NCI-H82 (cell line): ENCODE measurements at places on chromosomes 3 and 15.

DNA sequence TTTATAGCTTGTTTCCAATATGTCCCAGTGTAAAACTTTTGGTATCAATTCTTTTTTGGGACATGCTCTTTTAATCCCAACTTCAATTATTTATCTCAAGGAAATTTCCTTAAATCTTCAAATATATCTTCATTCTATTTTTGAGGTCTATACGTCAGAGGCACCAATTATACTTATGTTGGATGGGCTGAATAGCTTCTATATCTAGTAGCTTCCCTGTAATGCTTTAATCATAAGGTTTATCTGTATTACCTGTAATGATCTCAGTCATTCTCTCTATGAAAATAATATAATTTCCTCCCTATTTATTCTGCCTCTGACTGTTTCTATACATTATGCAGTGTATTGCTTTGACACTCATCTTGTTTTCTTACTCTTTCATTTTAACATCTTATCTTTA lies 29.9 kb upstream of the MCCC1 start:
- DNase-seq: no peak

GRCh38 chr15:72195101-72195511 lies 2.5 kb downstream of the GRAMD2A start:
- DNase-seq: peak; percentile 36

DNA sequence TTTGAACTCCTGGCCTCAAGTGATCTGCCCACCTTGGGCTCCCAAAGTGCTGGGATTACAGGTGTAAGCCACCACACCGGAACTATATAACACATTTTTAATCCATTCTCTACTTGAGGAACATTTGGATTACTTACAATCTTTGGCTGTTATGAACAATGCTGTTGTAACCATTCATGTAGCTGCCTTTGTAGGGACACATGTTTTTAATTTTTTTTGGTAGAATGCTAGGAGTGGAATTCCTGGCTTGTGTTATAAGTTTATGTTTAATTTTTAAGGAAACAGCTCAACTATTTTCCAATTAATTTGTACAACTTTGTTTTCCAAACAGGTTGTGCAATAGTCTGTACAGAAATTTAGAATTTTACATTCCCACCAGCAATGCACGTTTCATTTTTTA lies 51.7 kb downstream of the GPR149 start:
- DNase-seq: no peak

- no peak for DNase-seq
These were observed 13.0 kb downstream of the TBC1D2B start for GRCh38 chr15:78064544-78064943.

DNA sequence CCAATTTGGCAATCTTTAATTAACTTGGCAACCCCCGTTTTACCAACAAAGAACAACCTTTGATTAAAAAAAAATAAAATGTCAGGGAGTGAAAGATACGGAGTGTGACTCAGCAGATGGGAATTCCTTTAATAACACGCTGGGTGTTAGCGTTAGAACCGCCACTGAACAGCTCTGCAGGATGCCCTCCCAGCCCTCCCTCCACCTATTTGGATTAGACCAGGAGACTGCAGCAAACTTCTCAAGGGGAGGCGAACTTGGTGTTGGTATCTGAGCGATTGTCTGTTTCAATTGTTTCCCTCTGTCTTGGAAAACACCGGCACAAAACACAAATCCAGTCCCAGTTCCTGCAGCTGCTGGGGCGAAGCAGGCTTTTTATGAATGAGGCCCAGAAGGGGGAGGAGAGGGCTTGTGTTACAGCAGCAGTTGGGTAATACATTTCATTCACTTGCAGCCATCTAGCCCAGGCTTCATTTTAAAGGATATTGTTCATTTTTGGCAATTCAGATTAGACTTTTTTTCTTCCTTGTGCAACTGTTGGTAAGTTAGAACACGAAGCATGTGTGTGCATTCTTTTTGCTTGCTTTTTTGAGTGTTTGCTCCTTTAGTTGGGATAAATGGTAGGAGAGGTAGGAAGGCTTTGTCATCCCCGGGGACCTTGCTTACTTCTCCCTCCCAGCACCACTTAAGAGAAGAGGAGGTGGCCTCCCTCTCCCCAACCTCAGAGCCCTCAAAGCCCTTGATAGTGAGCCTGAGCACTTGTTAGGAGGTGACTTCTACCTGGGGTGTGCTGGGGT lies 152.3 kb downstream of the IGF1R start:
- DNase-seq: peak; percentile 81

DNA sequence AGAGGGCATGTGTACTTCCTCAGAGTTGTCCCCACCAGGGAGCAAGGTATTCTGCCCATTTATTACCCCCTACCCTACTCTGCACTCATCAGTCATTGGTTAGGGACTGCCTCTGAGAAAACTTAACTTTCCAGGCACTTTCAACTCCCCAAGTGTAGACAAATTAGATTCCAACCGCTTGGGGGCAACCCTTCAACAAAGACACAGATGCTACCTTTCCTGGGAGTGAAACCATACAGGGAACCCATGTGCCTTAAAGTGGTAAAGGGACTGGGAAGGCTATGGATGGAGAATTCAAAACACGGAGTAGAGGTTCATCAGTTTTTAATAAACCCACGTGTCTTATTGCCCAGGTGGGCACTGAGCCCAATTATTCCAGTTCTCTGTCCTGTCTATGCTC lies 19.4 kb upstream of the UBE2E2 start:
- peak; percentile 77 for DNase-seq

DNA sequence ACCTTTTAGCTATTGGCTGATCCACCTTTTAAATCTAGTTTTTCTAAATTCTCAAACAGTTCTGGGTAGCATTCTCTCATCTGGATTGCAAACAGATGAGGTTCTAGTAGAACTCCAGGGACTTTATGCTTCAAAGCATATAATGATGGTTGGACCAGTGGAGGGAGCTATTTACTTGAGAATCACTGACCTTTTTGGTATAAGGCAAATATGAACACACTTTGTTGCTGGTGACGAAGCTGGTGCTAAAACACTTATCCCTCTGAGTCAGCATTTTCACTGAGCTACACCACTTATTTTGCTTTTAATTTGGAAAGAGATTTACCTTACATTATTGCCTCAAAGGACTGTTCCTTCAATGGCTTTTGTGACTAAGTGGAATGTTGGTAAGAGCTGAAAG lies 58.6 kb upstream of the SLITRK3 start:
- peak; percentile 78 for DNase-seq

GRCh38 chr3:176914764-176915163 lies 282.5 kb downstream of the TBL1XR1 start:
- DNase-seq: no peak

DNA sequence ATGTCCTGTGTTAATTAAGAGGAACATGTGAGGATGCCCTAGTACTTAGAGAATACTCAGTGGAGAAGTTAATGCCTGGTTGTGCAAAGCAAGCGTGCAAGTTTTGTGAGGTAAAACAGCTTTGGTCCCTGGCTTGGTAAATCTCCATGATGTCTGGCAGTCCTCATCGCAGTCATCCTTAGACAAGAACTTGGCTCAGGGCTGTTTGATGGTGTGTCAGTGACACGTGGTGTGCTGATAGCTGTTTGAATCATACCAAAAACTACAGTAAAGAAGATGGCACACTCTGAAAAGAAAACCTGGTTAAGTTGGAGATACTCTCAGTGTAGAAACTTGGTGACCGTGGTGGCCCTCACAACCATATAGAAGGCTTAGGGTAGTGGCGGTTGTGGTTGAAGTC lies 361.7 kb downstream of the FEZF2 start:
- DNase-seq: no peak

GRCh38 chr15:48718646-48719045 lies 73.1 kb upstream of the FBN1 start:
- DNase-seq: no peak

- peak; percentile 28 for DNase-seq
These were observed 66.6 kb upstream of the IGF1R start for GRCh38 chr15:98581715-98582114.

- DNase-seq: peak; percentile 44
These were observed 14.5 kb downstream of the RBP1 start for GRCh38 chr3:139524841-139525636.

- no peak for DNase-seq
These were observed 534.6 kb upstream of the ROBO2 start for GRCh38 chr3:76505202-76505845.

- DNase-seq: no peak
These were observed 134.0 kb upstream of the TBL1XR1 start for GRCh38 chr3:177331203-177331835.

- no peak for DNase-seq
These were observed 39.1 kb downstream of the ATP13A3 start for GRCh38 chr3:194447657-194448056.
